Stimulated activated CD8-positive, alpha-beta memory T cell treated with anti-CD3 and anti-CD28 coated beads, Interleukin-15, amount 100 ng/mL, for 48 hours (primary cell): ENCODE measurements at places on chromosomes 2 and 18.

- no peak for DNase-seq
These were observed 78.4 kb upstream of the MEX3C start for GRCh38 chr18:51275712-51276476.

- DNase-seq: no peak
These were observed 10.0 kb downstream of the CAPN10 start for GRCh38 chr2:240596491-240596931.

GRCh38 chr18:28045176-28045810, 131.6 kb downstream of the CDH2 start:
- no peak for DNase-seq

- DNase-seq: no peak
These were observed 29.5 kb upstream of the STAT1 start for GRCh38 chr2:191043438-191043837.

DNA sequence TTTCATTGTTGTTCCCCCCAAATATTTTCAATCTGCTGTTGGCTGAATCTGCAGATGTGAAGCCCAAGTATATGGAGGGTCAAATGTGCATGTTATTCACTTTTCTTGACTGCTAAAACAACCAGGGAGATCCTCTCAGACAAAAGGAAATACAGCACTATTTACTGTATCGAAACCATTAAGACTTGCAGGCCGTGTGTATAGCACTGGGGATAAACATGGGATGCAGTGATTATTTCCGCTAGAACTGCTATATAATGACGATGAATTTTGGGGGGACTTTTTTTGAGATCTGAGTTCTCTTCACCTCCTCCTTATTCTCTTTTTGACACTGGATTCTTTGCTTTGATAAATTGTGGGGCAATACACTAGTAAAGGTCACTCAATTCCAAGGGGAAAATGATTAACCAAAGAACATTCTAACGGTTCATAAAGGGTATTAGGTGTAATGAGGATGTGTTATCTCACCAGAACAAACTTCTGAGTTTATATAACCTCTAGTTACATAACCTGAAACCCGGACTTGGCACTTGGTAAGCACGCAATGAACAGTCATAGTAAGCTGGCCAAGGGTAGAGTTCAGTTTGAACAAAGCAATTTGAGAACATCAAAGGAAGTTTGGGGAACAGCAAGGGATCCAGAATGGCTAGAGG, 3.5 kb upstream of the UGT1A1 start:
- no peak for DNase-seq

DNA sequence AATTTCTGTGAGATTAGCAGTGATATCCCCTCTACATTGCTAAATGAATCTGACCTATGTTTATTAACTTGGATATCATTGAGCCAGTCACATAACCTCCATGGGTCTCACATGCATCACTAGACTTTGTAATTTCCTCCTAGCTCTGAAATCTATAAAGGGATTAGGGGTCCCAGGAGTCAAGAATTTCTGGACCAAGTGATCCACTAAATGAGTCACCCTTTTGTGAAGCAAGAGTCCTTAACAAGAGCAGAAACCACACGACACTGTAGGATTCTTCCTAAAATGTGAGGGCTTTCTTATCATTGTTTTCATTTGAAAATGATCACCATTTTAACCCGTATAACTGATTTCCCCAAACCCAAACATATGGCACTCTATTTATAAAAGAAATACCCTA, 90.3 kb downstream of the DHRS9 start:
- DNase-seq: no peak

DNA sequence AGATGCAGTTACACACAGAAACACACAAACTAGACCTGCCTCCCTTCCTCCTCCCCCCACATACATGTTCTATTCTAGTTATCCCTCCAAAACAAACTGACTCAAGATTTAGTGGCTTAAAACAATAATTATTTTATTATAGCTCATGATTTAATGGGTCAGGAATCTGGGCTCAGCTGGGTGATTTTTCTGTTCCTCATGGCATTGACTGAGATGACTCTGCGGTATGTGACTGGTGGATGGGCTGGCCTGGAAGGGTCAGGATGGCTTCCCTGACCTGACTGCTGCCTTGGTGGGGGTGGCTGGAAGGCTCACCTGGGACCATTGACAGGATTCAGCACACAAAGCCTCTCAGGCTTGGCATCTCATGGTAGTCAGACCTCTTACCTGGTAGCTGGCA, 33.7 kb upstream of the NTSR2 start:
- no peak for DNase-seq

- DNase-seq: no peak
These were observed 278.0 kb downstream of the METTL4 start for GRCh38 chr18:2293109-2293839.

DNA sequence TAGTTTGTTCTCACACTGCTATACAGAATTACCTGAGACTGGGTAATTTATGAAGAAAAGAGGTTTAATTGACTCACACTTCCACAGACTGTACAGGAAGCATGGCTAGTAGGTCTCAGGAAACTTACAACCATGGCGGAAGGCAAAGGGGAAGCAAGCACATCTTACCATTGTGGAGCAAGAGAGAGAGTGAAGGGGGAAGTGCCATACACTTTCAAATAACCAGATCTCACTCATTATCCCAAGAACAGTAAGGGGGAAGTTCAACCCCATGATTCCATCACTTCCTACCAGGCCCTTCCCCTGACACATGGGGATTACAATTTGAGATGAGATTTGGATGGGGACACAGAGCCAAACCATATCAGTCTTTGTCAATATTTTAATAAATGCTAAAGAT, 5.0 kb upstream of the CRYGB start:
- no peak for DNase-seq

GRCh38 chr2:127052057-127052770, 54.7 kb downstream of the BIN1 start:
- no peak for DNase-seq

DNA sequence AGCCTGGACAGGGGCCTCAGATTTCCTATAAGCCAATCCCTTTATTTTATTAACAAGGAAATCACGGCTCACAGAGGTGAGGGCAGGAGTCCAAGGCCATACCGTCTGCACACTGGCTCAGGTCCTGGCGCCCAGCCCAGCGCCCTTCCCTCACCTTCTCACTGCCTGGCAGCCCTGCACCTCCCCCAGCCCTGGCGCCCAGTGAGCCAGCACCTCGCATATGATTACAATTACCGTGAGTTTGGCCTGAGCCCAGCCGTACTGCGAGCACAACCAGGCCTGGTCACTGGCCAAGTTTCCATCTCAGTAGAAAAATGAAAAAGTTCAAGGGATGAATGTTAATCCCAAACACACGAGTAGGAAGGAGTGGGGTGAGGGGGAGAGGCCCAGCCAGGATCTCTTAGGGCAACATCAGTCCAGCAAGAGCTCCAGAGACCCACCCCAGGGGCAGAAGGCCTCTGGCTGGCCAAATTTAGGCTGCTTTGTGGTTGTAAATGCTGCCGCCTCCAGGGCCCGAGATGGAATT, 68.4 kb downstream of the MCFD2 start:
- no peak for DNase-seq

GRCh38 chr2:27148801-27149439, at the start of gene TCF23:
Gene TCF23 (plus strand): TSS chr2:27149004. CDS start chr2:27149134, 130 bp downstream.
- DNase-seq: no peak

DNA sequence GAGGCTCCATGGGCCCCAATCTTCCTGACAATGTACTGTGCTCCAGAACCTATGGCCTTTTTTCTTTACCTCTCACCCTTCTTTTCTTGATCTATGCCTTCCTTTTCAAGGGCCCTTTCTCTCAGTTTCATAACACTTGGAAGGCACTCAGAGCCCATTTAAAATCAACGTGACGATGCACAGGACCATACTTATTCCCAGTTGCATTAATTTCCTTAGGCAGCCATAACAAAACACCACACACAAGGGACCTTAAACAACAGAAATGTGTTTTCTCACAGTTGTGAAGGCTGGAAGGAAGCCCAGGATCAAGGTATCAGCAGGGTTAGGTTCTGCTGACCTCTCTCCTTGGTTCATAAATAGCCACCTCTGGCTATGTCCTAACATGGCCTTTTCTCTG, 414.0 kb upstream of the TNP1 start:
- DNase-seq: no peak

DNA sequence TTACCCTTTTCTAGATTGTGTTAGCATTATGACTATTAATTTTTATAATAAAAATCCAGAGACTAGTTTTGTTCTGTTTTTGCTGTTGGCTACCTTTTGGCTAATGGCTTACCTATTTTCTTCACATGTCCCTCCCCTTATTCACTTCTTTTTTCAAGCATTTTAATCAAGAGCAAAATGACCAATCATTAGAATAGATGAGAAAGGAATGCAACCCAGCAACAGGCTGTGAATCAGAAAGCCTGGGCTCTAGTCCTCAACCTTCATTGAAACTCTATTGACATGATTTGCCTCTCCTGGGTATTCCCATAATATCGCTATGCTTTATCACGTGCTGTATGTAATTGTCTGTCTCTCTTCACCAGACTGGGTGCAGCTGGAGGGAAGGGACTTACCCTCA, 370.1 kb downstream of the IRS1 start:
- DNase-seq: no peak

- DNase-seq: no peak
These were observed 822 bp downstream of the PSMG2 start for GRCh38 chr18:12703664-12704063.

GRCh38 chr2:54613794-54614257, 109.6 kb upstream of the EML6 start:
- DNase-seq: no peak

DNA sequence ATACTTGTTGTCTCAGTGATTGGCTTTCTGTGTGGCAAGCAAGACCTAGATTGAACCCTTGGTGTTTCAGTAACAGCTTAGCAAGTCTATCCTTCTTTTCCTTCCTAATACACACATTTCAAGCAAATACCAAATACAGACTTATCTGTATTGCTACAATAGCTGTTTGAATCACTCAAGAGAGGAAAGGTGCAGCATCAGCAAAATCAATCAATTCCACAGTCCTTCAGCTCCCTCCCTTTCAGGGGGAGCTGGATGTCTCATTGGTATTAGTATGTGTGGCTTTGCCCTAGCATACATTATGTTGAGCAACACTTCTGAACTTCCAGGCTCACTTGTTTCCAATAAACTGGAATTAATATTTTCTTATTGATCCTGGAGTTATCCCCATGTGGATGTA, 323.1 kb downstream of the TMX3 start:
- no peak for DNase-seq

- DNase-seq: no peak
These were observed 401.9 kb downstream of the MEIS1 start for GRCh38 chr2:66836851-66837250.

DNA sequence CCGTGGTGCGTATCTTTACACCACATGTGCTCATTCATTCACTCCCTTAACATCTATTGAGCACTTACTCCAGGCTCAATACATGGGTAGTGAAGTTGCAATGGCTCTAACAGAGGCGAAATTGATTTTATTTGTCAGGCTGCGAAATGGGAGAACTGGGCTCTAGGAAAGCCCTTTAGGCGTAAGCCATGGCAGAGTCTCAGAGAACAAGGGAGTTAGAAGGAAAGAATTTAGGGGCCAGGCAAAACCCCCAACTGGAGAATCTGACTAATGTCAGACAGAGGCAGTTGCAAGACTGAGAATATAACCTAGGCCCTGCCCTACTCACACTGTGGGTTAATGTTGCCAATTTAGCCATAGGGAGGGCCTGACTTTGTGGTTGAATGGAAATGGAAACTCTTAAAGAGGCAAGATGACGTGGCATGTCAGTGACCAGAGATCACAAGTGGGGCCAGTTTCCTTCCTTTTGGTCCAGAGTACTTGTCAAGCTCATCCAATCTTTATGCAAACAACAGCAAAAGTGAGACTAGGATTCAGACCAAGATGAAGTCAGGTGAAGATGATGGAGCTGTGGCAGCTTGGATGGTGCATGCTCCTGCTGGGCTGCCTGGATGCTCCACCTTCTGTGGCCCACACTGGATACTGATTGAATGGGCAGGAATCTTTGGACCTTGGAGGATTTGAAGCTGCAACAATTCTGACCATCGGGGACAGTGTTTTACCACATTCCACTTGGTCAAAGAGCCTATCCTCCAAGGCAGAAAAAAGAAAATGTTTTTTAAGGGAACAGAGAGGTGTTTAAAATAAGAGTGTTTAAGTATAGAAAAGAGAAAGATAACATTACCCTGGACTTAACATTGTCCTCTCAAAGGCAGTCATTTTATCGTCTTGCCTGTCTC, 92.2 kb downstream of the CAPN13 start:
- no peak for DNase-seq

GRCh38 chr18:61851940-61852451, 40.8 kb downstream of the RNF152 start:
- no peak for DNase-seq

- DNase-seq: no peak
These were observed 122.5 kb downstream of the TMEFF2 start for GRCh38 chr2:192072261-192072660.

- DNase-seq: peak; percentile 43
These were observed 77.3 kb upstream of the PHLPP1 start for GRCh38 chr18:62637807-62638687.

- no peak for DNase-seq
These were observed 472.8 kb upstream of the DDX18 start for GRCh38 chr2:117341690-117342089.
